ENCODE measurements at places on chromosomes 13 and 19.

GRCh38 chr13:105597573-105597972 lies 937.9 kb downstream of the EFNB2 start:
- no peak for DNase-seq

- DNase-seq = no peak
Measured at GRCh38 chr13:35836446-35836845, 294.7 kb downstream of the DCLK1 start.

DNA sequence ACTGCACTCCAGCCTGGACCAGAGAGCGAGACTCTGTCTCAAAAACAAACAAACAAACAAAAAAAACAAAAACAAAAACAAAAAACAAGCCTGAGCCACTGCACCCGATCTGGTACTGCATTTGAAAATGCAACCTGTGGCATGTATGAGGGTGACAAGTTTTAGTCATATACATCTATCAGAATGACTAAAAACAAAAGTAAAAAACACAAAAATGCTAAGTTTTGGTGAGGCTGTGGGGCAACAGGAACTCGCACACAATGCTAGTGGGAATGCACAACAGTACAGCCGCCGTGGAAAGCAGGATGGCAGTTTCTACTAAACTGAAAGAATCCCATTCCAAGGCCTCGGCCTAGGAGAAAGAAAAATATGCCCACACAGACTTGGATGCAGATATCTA lies 7.8 kb downstream of the EBPL start:
- DNase-seq = no peak

GRCh38 chr19:4776436-4777211 lies 14.9 kb upstream of the FEM1A start:
- no peak for DNase-seq

GRCh38 chr13:35164324-35164932 lies 222.4 kb downstream of the NBEA start:
- DNase-seq = peak; percentile 55

DNA sequence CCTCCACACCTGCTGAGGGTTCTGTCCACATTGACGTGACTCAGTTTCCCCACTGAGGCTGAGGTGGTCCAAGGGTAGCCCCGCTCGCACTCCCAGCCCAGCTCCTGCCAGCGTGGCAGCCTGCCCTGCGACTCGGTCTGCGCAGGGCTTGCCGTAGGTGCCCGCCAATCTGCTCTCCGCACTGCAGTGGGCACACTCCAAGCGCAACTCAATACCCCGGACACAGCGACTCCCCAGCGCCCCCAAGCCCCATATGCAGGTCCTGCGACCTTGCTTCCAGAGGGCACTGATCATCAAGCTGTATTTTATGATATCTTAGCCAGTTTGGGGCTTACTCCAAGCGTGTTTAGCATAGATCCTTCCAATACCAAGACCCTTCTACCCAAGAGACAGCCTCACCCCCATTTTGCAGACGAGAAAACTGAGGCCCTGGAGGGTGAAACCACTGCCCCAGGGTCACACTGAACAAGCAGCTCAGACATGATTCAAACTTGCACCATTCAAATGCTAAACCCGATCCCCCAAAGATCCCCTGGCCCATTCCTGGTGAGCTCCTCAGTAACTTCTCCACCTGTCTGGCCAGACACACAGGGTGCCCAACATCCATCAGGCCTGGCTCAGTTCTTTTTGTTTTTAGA lies 13.5 kb downstream of the PTPRS start:
- DNase-seq = no peak

DNA sequence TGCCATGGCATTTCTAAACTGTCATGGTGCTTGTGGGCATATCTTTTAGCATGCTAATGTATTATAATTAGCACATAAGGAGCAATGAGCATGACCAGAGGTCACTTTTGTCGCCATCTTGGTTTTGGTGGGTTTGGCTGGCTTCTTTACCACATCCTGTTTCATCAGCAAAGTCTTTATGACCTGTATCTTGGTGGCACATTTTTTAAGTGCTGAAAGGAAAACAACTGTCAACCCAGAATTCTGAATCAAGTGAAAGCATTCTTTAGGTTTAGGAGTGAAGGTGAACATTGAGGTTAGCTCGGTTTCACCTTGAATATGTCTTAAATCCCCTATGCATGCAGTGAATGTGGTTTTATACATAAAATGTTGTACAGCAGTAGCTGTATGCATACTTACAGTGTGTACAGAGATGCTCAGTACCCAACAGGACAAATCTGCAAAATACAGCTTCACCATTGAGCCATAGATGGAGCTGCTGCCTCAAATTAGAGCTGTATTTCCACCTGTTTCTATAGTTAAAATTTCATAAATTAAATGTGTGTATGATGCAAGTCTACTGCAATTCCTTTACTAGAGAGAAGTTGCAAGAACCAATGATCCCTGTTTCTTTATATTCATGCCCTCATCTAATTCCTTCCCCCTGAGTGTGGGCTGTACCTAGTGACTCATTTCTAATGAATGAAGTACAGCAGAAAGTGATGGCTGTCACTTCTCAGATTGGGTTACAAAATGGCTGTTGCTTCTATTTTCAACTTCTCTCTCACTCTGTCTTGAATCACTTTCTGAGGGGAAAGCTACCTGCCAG lies 25.2 kb upstream of the IGSF23 start:
- peak; percentile 97 for DNase-seq

DNA sequence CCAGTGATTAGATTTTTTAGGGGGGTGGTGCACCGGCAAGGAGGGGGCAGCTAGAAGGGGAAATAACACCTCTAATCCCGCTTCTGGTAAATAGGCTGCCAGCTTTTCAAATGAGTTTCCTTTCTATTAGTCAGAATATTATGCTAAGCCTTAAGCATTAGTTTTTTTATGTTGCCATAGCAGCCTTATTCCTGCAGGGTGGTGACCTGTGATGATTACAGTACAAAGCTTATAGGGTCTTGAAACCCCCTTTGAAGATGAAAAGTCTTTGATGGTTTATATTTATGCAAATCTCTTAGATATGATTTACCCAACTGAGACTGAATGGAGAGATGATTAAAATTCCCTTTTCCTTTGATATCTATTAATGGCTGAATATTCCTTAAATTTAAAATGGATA lies 109.8 kb downstream of the ZIC5 start:
- DNase-seq = no peak

DNA sequence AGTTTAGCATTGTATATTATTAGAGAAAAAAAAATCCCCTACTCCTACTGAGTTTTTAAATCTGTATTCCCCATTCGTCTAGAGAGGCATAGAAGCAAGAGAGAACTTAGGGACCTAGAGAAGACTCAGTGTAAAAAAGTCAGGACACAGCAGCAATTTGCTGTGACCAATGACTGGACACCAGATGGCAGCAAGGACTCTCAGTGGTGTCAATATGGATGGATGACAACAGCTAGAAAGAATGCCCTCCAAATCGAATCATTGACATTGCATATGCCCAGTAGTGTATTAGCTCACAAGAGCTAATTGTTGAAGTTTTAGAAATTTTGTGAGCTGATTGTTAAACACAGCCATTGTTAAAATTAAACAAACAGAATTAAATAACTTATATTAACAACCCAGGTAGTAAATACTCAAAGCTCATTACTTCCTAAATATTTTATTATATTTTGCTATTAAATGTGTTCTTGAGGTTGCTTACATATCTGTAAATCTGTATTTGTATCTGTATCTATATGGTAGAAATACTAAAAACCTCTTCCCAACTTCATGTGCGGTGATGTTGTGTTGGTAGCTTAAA lies 43.9 kb downstream of the SIAH3 start:
- DNase-seq = peak; percentile 62

DNA sequence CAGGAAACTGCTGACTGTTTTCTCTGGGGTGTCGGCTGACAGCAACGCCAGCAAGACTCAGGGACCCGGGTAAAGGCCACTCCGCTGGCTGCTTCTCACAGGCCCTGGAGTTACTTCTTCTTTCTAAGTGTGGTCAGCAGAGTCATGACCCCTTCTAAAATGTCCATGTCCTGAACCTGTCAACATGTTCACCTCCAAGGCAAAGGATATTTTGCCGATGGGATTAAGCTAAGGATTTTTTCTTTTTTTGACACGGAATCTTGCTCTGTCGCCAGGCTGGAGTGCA lies 7.9 kb downstream of the PEX11G start:
- no peak for DNase-seq

GRCh38 chr19:351976-352625 lies 7.5 kb upstream of the MIER2 start:
- no peak for DNase-seq

- no peak for DNase-seq
Measured at GRCh38 chr19:50768277-50768676, 2.0 kb upstream of the GPR32 start.

- no peak for DNase-seq
Measured at GRCh38 chr13:98143601-98144026, 720 bp downstream of the FARP1 start.

DNA sequence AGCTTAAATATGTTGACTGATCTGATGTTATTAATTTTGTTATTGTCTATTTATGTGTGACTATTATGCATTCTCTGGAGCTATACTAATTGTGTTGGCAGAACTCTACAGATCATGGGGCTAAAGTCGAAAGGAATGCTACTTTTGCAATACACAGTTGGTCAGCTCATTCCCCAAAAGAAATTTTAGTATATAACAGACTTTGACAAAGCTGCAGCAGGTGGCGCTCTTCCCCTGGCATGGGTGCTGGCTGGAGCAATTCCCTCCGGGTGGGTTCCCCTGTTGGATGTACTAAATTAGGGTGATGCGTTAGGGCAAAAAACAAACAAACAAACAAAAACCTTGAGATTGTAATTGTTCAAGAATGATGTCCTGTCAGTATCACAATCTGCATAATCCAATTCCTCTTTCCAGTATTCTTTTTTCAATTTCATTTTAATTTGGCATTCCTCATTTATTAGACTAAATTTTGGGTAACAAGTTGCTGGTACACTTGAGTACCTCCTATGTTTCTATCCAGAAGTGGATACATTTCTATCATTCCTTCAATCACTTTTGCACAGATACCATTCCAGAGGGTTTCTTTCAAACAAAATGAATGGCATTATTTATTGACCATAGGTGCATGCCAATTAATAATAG lies 322.8 kb upstream of the EDNRB start:
- peak; percentile 12 for DNase-seq

DNA sequence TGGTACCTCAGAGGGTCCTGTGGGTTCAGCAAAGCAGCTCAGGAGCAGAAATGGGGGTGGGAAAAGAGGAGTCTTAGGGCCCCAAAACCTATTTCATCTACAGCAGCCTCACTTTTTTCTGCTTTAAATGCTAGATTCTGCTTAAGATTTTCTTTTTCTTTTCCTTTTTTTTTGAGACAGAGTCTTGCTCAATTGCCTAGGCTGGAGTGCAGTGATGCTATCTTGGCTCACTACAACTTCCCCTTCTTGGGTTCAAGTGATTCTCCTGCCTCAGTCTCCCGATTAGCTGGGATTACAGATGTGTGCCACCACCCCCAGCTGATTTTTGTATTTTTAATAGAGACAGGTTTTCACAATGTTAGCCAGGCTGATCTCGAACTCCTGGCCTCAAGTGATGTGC lies 30.7 kb upstream of the WDFY2 start:
- DNase-seq = no peak

- DNase-seq = no peak
Measured at GRCh38 chr19:47280183-47280797, 5.6 kb downstream of the INAFM1 start.

Measured in fibroblast of lung (primary cell).